Lower lobe of right lung (tissue), 2 donors: ENCODE measurements at places on chromosomes 5 and 9. TPM values are rescaled to one million over a fixed set of nuclear protein-coding genes. Genes with fewer than 3 reads are reported as not detected.

DNA sequence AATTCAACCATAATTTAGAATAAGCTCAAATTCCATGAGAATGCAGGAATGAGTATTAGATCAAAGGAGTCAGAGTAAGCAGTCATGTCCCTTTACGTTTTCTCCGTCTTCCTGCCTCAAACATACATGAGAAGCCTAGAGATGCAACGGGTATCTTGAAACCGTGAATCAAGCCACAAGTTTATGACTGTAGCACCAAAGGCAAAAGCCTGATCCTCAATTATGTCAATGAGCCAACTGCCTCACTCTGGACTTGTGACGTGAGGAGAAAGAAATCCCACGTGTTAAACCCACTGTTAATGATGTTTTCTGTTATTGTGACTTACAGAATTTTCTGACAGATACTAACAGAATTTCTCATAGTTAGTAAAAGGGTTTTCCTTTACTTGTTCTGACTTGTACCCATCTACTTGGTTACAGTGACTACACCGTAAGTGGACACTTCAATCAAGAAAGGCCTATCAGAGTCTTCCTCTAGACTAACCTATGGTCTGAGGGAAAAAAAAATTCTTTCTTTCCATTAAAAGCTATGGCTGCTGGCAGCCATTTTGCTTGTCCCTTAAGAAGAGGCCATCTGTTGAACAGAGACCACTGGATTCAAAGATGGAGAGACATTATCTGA is 35.3 kb upstream of the HK3 start:
- H3K4me3 ChIP-seq, result no peak overlapping the region
- no peaks in the 10 kb centered on the region for H3K4me1 ChIP-seq
- no peaks in the 10 kb centered on the region for H3K27me3 ChIP-seq
- peaks cover 81% of the 10 kb centered on the region for H3K36me3 ChIP-seq
- DNase-seq, result no peak

GRCh38 chr9:92598382-92598781 is 62.6 kb upstream of the ECM2 start:
- H3K27me3 ChIP-seq, result no peaks in the 10 kb centered on the region
- peaks cover 25% of the 10 kb centered on the region for H3K4me1 ChIP-seq
- H3K27ac ChIP-seq, result peak overlapping the region; percentile 5

GRCh38 chr5:151497391-151498002 is 50.1 kb downstream of the SLC36A1 start:
- H3K27ac ChIP-seq, result no peak overlapping the region
- peaks cover 5% of the 10 kb centered on the region for H3K4me1 ChIP-seq
- H3K4me3 ChIP-seq, result no peak overlapping the region
- no peaks in the 10 kb centered on the region for H3K36me3 ChIP-seq

Gene LVRN
- 1.3 TPM for total RNA-seq

DNA sequence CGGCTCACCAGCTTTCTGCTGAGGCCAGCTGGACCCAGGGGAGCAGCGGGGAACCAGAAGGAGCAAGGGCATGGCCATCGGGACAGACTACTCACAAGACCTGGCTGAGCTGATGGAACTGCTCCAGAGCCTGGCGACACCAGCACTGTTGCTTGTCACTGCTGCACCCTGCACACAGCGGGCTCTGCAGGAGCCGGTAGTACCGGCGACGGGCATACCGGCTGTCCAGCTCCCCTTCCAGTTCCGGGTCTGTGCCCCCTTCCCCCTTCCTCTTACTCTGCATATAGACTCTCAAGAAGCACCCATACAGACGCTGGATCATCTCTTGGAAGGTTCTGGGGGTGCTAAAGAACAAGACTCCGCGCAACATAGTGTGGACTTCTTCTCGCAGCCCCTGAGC is 974 bp downstream of the ANAPC2 start:
- DNase-seq, result no peak
- peaks cover 51% of the 10 kb centered on the region for H3K4me1 ChIP-seq
- H3K27ac ChIP-seq, result no peak overlapping the region
- H3K4me3 ChIP-seq, result peak overlapping the region; percentile 98

- H3K27me3 ChIP-seq, result no peaks in the 10 kb centered on the region
- no peak overlapping the region for H3K4me3 ChIP-seq
- H3K4me1 ChIP-seq, result no peaks in the 10 kb centered on the region
- no peaks in the 10 kb centered on the region for H3K36me3 ChIP-seq
- DNase-seq, result no peak
Measured at GRCh38 chr9:16203729-16204573, 651.1 kb downstream of the CCDC171 start.

Gene LCN1
- total RNA-seq, result not detected

GRCh38 chr5:15495026-15495425 is 5.0 kb upstream of the FBXL7 start:
- DNase-seq, result no peak
- peaks cover 6% of the 10 kb centered on the region for H3K4me1 ChIP-seq
- H3K4me3 ChIP-seq, result no peak overlapping the region
- no peak overlapping the region for H3K27ac ChIP-seq
- H3K36me3 ChIP-seq, result no peaks in the 10 kb centered on the region

DNA sequence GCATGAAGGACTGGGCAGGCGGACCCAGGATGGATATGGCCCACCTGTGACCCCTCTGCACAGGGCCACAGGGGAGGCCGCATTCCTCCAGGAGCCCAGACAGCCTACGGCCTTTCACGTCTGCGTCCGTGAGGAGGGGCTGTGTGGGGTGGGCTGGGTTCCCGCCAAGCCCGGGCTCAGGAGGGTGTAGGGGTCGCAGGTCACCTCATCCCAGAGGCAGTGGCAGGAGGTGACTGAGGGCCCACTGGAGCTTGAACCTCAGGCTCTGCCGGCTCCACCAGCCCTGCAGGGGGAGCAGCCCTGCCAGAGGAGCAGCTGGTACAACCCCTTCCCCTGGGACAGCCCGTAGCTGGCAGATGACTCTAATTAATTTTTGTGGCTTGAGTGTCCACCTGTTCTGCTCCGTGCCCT is 40.7 kb upstream of the CACNA1B start:
- no peak overlapping the region for H3K27ac ChIP-seq
- no peak overlapping the region for H3K4me3 ChIP-seq
- H3K36me3 ChIP-seq, result peaks cover 57% of the 10 kb centered on the region
- no peaks in the 10 kb centered on the region for H3K27me3 ChIP-seq

DNA sequence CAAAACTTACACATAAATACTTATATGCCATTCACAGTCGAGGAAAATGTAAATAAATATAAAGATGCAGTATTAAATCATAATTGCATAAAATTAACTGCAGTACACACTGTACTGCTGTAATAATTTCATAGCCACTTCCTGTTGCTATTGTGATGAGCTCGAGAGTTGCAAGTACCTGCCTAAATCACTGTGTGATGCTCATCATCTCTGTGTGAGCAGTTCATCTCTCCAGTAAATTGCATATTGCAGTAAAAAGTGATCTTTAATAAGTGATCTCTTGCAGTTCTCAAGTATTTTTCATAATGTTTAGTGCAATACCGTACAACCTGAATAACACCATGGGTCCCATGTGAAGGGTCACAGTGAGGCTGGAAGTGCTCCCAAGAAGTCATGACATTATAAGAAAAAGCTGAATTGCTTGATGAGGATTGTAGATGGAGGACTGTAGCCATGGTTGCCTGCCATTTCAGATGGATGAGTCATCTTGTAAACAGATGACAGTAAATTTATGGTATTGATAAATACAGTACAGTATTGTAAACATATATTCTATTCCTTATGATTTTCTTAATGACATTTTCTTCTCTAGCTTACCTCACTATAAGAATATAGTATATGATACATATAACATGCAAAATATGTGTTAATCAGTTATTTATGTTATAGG is 34.9 kb downstream of the SYK start:
- H3K27ac ChIP-seq, result no peak overlapping the region
- no peak overlapping the region for H3K4me3 ChIP-seq
- DNase-seq, result no peak
- H3K36me3 ChIP-seq, result no peaks in the 10 kb centered on the region
- no peaks in the 10 kb centered on the region for H3K27me3 ChIP-seq

GRCh38 chr5:67257500-67257899 is 60.9 kb upstream of the CD180 start:
- H3K27ac ChIP-seq, result no peak overlapping the region
- DNase-seq, result no peak
- no peak overlapping the region for H3K4me3 ChIP-seq

- DNase-seq, result no peak
- no peak overlapping the region for H3K27ac ChIP-seq
- no peaks in the 10 kb centered on the region for H3K36me3 ChIP-seq
- H3K4me1 ChIP-seq, result peaks cover 17% of the 10 kb centered on the region
- H3K4me3 ChIP-seq, result no peak overlapping the region
- H3K27me3 ChIP-seq, result no peaks in the 10 kb centered on the region
Measured at GRCh38 chr5:58239731-58240130, 220.2 kb downstream of the PLK2 start.

Gene ARAP3
- total RNA-seq, result 35.2 TPM

Gene CNTFR
- 2.5 TPM for total RNA-seq

- H3K4me3 ChIP-seq, result no peak overlapping the region
- DNase-seq, result no peak
- H3K27me3 ChIP-seq, result peaks cover 11% of the 10 kb centered on the region
- H3K4me1 ChIP-seq, result no peaks in the 10 kb centered on the region
Measured at GRCh38 chr9:132094314-132094791, 14.7 kb upstream of the MED27 start.

- no peaks in the 10 kb centered on the region for H3K4me1 ChIP-seq
- no peaks in the 10 kb centered on the region for H3K27me3 ChIP-seq
- no peak for DNase-seq
- peaks cover 60% of the 10 kb centered on the region for H3K36me3 ChIP-seq
- no peak overlapping the region for H3K4me3 ChIP-seq
- H3K27ac ChIP-seq, result no peak overlapping the region
Measured at GRCh38 chr5:16750445-16750844, 133.6 kb upstream of the RETREG1 start.

DNA sequence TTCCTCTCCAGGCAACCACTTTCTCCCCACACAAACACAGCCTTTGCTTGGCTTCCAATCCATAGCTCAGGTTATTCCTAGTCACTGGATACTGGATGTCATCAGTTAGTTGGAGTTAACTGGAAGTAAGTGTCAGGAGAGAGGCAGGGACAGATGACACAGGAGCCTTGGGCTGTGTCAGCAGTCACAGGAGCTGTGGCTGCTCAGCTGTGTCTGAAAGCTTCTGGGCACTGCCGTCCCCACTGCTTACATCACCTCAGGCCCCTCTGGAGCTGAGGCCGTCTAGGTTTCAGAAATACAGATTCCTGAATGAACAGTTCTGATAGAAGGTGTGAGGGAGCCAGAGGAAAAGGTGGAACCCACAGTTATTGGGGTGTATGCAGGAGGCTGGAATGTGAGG is 17.3 kb upstream of the FAM240B start:
- H3K27me3 ChIP-seq, result no peaks in the 10 kb centered on the region
- no peak overlapping the region for H3K27ac ChIP-seq
- no peaks in the 10 kb centered on the region for H3K36me3 ChIP-seq
- no peak overlapping the region for H3K4me3 ChIP-seq
- DNase-seq, result no peak

GRCh38 chr5:6889030-6889429 is 175.8 kb downstream of the TENT4A start:
- H3K27ac ChIP-seq, result no peak overlapping the region
- no peaks in the 10 kb centered on the region for H3K27me3 ChIP-seq
- no peaks in the 10 kb centered on the region for H3K36me3 ChIP-seq

- DNase-seq, result no peak
- H3K4me1 ChIP-seq, result no peaks in the 10 kb centered on the region
- H3K27me3 ChIP-seq, result no peaks in the 10 kb centered on the region
- H3K27ac ChIP-seq, result no peak overlapping the region
Measured at GRCh38 chr9:7762600-7762999, 37.0 kb downstream of the DMAC1 start.

DNA sequence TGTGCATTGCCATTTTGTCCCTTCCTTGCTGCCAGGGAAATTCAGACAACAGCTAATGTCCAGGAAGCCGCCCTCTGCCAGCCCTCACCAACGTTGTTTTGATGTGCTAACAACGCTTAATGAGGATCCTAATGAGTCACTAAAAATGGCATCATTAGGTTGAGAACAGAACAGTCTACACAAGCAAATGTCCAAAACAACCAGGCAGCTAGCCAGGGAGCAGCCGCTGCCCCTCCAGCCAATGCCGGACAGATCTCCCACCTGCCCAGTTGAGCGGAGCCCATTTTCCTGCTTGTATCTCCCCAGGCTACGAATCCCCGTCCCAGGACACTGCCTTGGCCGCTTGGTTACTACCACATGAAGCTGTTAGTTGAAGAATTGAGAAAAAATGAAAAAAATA is 40.4 kb upstream of the UNC5A start:
- H3K27me3 ChIP-seq, result peaks cover 41% of the 10 kb centered on the region
- H3K4me1 ChIP-seq, result no peaks in the 10 kb centered on the region
- H3K27ac ChIP-seq, result no peak overlapping the region
- H3K4me3 ChIP-seq, result no peak overlapping the region
- no peaks in the 10 kb centered on the region for H3K36me3 ChIP-seq
- no peak for DNase-seq

DNA sequence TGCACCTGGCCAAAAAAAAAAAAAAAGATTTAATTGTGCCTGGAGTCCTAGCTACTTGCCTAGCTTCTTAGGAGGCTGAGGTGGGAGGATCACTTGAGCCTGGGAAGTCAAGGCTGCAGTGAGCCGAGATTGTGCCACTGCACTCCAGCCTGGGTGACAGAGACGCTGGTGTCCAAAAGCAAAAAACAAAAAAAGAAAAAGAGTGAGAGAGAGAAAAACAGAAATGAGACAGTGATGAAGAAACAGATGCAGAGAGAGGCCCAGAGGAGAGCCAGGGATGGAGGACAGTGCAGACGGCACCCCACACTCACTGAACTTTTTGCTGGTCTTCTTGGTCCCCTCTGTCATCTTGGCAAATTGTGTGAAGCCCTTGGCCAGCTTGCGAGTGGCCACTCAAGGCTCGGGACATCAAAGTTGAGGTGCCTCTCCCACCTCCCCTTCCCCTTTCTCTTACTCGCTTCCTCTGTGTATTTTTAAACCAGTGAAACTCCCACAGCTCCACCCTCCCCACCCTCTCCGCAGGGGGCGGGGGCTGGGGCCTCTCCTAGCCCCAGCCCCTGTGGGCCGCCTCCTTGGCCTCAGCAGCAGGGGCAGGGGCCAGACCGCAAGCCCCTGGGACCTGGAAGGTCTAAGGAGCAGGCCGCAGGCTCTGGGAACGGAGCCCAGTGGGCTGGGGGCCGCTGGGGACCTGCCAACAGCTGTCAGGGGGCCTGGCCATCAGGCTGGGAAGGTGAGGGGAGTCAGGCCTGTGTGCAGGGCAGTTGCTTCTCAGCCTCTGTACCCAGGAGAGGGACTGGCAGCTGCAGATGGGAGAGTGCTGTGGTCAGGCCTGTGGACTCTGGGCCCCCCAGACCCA is at the start of gene SH2D3C:
Gene SH2D3C (minus strand): TSS at position 387 of the 856 bp plus-strand sequence. CDS start 39 bp downstream, at position 348.
- H3K4me1 ChIP-seq, result peaks cover 49% of the 10 kb centered on the region
- H3K36me3 ChIP-seq, result peaks cover 3% of the 10 kb centered on the region
- H3K27ac ChIP-seq, result peak within 1 kb of the TSS; percentile 89
- peak; percentile 63 for DNase-seq
- peak within 1 kb of the TSS; percentile 53 for H3K4me3 ChIP-seq

Gene FCN2
- total RNA-seq, result not detected

Gene PCDHGB6
- 7.7 TPM for total RNA-seq

GRCh38 chr5:157533011-157533481 is 42.5 kb downstream of the ADAM19 start:
- no peak overlapping the region for H3K27ac ChIP-seq
- DNase-seq, result no peak
- H3K36me3 ChIP-seq, result no peaks in the 10 kb centered on the region

Gene ANXA1
- total RNA-seq, result 340 TPM

Gene CCDC192
- not detected for total RNA-seq

Gene PAEP
- total RNA-seq, result not detected
